ENCODE measurements at places on chromosomes 4 and X.

DNA sequence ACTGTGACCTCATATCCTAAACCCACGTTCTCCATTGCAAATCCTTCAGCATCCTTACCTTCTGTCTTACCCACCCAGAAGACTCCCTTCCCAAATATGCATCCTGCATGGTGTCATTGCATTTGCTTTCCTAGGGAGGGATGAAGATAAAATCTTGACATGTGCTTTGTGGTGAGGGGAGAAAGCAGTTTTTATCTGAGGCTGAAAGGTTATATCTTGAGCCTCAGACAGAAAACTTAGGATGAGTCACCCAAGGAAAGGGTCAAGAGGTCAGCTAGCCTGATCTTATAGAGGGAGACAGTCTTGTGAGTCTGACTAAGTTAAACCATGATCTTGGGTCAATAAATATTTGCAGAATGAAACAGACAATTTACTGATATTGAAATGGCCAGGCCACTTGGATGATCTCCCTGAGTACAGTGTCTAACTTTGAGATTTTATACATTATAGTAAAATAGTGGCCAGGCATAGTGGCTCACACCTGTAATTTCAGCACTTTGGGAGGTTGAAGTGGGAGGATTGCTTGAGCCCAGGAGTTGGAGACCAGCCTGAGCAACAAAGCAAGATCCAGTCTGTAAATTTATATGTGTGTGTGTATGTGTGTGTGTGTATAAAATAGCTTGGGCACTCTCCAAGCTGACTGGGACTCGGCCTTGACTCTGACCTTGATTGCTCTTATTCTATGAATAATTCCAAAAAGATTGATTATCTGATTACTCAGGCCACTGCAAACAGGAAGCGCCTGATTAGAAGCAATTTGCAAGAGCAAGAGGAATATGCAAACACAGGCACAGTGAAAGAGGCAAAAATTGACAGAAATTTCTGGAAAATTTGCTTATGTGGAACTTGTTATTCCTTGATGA, 15.4 kb upstream of the FAM9C start:
- DNase-seq, result no peak

DNA sequence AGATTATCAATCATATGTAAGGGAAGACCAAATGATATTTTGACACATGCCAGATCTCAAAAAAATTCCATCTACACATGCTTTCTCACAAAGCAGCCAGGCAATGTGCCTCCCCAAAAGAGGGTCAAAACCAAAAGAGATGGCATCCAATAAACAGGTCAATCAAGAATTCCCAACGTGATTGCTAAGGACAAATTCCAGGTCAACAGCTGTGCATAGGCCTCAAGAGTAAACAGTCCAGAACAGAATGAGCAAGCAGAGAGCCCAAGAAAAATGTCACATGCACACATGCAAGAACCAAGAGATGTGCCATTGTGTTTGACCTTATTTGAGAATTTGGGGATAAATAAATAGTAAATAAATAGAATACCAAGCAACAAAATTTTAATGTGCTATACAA, 136.7 kb downstream of the APBB2 start:
- no peak for DNase-seq

DNA sequence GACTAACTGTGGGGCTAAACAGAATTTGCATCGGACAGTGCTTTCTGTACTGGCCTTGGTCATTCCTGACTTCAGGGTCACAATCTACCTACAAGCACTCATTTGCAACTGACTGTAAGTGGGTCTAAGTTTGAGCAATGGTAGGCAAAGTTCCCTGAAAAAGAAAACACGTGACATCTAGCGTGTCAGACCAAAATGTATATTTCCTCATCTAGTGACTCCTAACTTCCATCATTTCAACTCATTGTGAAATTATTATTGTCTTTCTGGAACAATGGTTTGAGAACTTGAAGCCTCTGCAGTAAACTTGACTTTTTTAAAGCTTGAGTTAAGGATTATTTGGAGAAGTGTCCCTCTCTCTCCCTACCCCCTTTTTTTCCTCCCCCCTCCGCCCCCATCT, 113.6 kb downstream of the MID1 start:
- no peak for DNase-seq

DNA sequence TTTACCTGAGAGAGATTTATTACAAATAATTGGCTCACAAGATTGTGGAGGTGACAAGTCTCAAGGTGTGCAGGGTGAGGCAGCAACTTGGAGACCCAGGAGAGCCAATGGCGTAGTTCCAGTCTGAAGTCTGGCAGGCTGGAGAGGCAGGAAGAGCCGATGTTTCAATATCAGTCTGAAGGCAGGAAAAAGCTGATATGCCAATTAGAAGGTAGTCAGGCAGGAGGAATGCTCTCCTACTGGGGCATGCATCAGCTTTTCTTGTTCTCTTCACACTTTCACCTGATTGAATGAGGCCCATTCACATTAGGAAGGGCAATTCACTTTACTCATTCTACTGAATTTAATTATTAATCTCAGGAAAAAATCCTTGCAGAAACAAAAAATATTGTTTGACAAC, 1351.7 kb upstream of the ADGRL3 start:
- no peak for DNase-seq

DNA sequence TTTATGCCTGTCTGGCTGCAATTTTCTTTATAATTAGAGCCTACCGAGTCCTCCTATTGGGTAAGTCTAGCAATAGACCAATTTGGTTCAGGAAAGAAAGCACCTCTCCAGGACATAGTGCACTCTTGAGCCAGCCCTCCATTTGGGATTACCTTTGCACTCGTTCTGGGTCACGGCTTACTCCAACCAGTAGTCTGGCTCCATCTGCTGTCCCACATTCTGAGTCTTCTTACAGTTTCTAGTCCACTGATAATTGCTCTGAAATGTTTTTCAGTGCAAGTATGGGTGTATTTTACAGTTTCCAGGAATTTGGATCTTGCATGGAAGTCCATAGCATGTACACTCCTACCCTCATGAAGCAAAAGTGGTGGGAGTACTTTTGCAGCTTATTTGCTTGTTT, 34.8 kb upstream of the USP51 start:
- no peak for DNase-seq

- DNase-seq, result no peak
Measured at GRCh38 chr4:66769441-66769840, 775.9 kb downstream of the CENPC start.

DNA sequence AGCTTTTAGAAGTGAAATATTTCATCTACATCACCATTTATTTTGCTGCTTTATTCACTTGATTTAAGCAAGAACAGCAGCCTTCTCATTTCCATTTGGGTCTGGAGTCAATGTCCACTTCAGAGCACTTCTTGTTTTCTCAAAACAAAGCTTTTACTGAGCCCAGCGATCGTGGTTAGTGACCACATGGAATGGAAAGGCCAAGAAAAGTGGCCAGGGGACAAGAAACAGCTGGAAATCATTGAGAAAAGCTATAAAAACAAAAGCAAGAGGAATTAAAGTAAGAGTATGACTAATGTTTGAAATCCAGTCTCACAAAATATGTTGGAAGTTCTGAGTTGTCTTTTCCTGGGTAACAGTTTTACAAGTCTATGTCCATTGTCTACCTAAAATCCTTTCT, 328.4 kb upstream of the INTU start:
- DNase-seq, result no peak

DNA sequence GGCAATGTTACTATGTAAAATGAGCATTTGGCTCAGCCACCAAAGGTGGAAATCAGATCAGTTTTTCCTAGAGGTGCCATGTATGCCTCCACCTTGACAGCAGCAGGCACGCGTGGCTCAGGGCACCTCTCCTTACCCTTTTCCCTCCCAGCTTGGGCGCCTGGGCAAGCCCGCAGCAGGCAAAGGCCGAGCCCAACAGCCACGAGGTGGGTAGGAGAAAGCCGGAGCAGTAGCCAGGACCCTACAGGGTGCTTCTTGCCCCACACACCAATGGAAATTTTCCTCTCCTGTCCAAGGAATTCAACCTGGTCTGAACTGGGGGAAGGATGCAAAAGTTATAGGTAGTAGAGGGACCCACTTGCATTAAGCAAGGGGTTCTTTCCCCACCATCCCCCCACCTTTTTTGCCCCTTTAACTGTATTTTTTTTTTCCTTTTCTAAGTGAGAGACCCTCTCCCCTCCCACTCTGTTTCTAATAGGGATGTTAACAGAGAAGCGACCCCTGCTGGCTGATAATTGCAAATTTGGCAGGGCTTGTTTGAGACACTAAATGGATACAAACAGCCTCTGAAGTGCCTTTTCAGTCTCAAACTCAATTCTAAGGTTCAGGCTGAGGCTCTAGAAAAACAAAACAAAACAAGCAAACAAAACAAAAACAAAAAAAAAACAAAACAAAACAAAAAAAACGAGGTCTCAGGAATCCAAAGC, 895.1 kb downstream of the PCDH18 start:
- no peak for DNase-seq

GRCh38 chrX:110665223-110666002, 130.2 kb downstream of the CHRDL1 start:
- no peak for DNase-seq

GRCh38 chrX:24563291-24564010, 83.7 kb downstream of the PCYT1B start:
- no peak for DNase-seq

GRCh38 chrX:101257448-101258258, 33.5 kb downstream of the TAF7L start:
- no peak for DNase-seq

DNA sequence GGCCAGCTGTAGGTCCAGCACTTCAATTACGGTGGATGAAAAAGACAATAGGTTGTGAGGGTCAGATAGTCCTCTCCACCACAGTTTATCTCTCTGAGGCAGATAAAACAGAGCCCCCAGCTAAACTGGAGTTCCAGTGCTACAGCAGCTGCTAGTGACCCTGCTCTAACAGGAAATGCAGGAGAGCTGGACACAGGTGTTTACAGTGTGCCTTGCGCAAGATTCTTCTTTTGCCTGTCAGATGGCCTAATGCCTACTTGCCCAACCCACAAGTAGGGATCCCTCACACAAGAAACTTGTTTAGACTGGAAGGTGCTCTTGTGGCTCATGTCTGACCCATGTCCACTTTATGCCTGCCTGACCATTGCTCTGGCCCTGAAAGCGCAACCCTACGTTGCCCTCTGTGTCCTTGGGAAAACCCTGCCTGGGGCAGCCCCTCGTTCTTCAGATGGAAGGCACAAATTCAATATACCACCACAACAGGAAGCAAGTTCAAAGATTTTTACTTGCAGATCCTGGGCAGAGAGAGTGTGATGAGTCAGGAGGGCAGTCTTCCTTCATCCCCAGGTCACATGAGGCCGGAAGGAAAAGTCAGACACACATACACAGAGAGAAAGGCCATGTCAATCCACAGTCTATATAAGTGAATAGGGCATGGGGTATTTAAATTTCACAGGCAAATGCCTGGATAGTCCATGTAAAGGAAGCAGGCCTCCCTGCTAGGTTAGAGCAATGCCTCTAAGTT, 105.1 kb upstream of the ADGRL3 start:
- DNase-seq, result no peak

DNA sequence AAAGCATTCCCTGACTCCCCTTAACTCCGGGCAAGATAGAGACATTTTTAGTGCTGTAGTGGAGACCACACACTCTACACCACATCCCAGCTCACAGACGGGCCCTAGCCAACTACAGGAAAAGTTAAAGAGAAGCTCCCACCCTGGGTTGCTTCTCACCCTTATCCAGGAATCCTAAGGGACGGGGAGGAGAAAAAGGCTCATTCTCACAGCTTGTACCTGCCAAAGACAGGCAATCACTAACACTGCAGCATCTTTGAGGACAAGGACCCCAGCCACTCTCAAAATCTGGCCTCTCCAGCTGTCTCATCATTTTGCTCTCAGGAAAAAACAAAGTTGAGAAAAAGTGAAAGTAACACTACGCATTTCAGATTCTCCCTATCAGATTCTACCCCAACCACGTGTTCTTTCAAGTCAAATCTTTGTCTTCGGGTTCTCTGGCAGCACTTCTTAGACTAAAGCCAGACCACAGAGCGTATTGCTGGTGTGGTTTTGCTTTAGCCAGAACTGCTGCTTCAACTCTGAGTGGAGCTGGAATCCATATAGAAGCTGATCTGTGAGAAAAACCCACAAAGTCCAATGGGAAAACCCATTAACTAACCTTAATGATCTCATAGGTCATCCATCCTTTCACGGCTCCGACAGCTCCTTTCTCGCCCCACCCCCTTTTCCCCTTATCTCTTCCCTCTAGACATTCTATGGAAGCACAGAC, 605.9 kb upstream of the DIPK2B start:
- DNase-seq, result no peak

- DNase-seq, result no peak
Measured at GRCh38 chr4:26048950-26049349, 134.9 kb downstream of the SMIM20 start.

DNA sequence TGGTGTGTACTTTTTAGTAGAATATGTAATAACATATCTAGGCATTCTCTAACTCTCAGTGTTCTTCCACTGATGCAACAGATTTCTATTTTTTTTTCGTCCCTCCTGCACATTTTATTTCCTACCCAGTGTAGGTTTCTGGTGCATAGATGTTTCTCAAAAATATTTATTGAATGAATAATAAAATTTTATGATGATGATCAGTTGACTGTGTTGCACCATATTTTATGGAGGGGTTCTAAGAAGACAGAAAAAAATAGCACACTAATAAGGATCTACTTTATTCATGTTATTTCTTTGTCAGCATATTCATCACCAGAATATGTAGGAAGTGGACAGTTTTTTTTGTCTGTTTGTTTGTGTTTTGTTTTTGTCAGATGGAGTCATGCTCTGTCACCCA, 2529.3 kb downstream of the ARAP2 start:
- no peak for DNase-seq

- no peak for DNase-seq
Measured at GRCh38 chr4:68599150-68599549, 23.0 kb upstream of the UGT2B17 start.

DNA sequence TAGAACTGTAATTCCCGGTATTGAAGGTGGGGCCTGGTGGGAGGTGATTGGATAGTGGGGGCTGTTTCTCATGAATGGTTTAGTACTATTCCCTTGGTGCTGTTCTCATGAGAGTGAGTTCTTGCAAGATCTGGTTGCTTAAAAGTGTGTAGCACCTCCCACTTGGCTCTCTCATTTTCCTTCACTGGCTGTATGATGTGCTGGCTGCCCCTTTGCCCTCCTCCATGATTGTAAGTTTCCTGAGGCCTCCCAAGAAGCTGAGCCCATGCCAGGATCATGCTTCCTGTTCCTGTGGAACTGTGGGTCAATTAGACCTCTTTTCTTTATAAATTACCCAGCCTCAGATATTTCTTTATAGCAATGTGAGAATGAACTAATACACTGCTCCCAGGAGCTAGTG, 8.7 kb downstream of the ANXA10 start:
- DNase-seq, result no peak

Data from ascending aorta (tissue), 2 donors.